ENCODE measurements at places on chromosomes 2 and 18.
A peak's percentile ranks its signal among the peaks of the same experiment; 100 is the strongest.

- DNase-seq, result no peak
Observed at GRCh38 chr2:232540441-232541041, 1.0 kb downstream of the CHRNG start.

DNA sequence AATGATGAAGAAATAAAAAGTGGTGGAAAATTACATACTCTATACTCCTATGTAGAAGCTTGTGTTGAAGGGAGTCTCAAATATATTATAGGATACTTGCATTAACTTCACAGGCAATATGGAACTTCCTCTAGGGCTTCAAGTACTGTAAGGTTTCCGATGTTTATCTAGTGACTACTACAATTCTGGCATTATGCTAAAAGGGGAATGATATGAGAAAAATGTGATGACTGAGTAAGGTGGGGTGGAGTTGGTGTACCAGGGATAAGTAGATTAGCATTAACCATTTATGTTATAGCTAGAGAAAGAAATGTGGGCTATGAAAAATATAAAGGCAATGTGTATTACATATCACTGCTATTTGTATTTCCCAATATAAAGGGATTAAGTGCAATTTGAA lies 229.5 kb downstream of the DCC start:
- DNase-seq, result no peak

DNA sequence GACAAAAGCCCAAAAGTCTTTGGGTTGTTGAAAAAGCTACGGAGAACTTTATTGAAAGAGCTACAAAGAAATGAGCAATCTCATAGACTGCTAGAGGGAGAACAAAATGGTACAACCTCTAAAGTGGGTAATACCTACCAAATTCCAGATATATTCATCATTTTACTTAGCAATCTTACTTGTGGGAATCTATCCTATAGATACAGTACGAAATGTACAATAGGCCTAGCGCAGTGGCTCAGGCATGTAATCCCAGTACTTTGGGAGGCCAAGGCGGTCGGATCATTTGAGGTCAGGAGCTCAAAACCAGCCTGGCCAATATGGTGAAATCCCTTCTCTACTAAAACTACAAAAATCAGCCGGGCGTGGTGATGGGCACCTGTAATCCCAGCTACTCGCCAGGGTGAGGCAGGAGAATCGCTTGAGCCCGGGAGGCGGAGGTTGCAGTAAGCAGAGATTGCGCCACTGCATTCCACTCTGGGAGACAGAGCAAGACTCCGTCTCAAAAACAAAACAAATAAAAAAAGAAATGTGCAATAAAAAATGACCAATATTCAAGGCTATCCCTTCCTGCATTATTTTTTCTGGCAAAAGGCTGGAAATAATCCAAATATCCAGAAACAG lies 10.1 kb downstream of the EXOC6B start:
- DNase-seq, result no peak

DNA sequence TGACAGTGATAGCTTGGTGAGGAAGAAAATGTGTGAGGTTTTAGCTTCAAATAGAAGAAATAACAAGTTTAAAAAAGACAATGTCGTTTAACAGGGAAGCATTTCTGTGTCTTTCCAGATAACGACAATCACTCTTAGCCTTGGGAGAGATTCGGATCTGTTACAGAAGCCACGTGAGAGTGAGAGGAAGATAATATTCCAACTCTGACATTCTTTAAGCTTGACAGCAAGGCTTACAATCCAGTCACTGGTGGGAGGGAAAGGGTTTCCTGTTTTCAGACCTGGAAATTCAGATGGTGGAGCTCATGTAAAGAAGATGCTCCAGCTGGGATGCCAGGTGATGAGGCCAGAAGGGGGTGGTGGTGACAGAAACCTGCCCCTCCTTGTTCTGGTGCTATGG lies 30.8 kb downstream of the FBXO48 start:
- peak; percentile 41 for DNase-seq

DNA sequence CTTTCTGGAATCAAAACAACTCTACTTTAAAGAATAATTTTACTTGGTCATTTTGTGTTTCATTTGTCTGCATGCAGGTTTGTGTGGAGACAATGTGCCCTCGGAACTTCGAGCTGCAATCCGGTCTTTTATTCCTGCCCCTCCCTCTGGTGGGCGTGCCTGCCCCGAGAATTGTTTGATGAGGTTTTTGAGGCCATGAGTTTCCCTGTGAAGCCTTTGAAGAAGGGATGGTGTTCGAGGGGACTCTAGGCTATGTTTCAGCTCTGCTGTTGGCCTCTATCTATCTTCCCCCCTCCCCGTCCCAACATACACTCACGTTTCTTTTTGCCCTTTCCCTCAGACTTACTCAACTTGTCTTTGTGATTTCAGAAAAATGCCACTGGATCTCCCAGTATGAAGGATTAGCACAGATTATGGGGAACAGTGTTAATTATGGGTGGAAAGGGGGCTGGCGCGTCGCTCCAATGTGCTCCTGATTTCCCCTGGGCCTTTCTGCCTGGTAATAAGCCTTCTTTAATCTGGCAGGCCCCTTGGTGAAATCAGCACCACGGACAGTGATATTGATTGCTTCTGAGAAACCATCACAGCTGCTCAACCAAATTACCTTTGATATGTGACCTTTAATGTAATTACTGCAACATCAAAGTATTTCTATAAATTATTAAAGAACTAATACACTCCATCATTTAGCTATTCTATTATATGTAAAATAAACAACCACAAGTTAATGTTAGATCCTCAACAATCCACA lies 82.2 kb downstream of the CELF4 start:
- no peak for DNase-seq

GRCh38 chr2:101781326-101781725 lies 83.8 kb downstream of the MAP4K4 start:
- no peak for DNase-seq

- DNase-seq, result no peak
Observed at GRCh38 chr2:38713338-38713737, 37.8 kb downstream of the SRSF7 start.

- DNase-seq, result no peak
Observed at GRCh38 chr2:156486147-156486546, 50.0 kb downstream of the GPD2 start.

DNA sequence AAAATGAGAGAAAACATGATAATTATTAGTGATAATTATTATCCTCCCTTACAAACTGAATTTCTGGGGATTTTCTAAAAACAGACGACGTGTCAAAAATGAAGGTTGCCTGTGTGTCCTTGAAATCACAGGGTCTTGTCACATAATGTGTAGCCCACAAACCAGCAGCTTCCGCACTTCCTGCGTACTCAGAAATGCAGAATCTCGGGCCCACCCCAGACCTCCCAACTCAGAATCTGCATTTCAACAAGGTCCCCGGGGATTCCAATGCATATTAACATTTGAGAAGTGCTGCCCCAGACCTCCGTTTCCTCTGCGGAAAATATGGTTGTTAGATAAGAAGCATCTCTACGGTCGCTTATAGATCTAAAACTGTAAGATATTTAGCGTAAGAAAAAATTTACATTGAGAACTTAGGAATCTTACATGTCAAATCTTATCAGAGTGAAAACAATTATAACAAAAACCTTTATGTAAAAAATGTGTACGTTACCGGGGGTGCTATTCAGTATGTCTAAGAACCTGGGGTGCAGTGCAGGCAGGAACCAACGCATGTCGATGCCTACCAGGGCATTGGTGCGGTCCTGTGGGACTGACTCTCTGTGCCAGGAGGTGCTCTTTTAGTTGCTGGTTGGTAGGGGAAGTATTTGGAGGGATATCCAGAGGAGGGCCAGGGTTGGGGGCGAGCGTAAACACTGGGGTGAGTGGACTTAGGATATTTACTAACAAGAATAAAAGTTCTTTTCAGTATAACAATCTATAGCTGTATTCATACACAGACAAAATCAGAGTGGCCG lies 15.2 kb downstream of the CDKL4 start:
- DNase-seq, result no peak

- DNase-seq, result no peak
Observed at GRCh38 chr2:235384624-235385023, 109.2 kb upstream of the AGAP1 start.

DNA sequence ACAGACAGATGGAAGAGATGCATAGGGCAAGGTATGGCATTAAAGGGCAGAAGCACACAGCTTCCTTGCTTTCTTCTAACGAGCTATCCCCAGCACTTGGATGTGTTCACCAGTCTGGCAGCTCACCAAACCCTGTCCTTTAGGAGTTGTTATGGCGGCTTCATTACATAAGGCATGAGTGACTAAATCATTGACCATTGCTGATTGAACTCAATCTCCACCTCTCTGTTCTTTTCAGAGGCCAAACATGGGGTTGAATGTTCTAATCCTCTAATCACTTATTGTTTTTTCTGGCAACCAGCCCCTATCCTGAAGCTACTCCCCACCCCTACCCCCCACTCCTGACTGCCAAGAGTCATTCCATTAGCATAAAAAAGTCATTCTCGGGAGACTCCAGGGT lies 301.8 kb downstream of the XIRP2 start:
- peak; percentile 47 for DNase-seq

DNA sequence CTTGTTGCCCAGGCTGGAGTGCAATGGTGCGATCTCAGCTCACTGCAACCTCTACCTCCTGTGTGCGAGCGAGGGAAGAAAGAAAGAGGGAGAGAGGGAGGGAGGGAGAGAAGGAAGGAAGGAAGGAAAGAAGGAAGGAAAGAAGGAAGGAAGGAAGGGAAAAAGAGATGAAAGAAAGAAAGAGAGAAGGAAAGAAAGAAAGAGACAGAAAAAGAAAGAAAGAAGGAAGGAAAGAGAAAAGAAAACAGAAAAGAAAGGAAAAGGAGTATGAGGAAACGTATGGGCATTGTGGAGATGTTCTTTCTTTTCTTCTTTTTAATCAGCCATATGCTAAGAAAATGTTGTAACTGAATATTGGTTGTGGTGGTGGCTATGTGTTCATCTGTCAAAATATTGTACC lies 16.5 kb downstream of the CLK1 start:
- no peak for DNase-seq

GRCh38 chr18:623761-624620 lies 27.2 kb downstream of the CLUL1 start:
- peak; percentile 58 for DNase-seq

DNA sequence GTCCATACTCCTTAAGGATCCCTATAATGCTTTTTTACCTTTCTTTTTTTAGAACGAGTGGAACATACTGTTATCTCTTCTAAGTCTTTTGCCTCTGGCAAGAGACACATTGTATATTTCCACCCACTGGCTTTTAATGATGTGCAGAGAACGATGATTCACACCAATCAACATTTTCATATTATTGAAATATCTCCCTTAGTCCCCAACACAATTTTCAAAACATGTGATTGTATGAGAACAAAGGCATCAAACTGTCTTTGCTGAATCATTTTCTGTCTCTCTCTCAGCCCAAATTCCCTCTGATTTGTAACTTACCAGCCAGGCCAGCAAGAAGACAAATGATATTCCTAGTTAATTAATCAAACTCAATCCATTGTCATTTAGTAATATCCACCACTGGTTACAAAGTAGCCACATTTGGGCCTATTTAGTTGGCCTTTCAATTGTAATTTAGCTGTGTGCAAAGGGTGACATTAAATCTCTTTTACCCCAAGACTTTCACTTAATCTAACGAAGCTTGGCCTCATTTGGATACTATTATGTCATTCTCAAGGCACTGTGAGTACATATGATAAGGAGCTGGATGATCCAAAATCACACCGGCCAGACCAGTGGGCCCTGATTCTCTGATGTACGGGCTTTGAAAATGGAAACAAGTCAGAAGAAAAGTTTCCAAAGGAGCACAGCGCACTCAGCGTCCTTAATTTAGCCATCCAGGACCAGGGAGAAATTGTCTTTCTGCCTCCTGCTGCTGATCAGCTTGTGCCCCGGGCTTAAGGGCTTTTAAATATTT lies 185.1 kb downstream of the SCG2 start:
- no peak for DNase-seq

DNA sequence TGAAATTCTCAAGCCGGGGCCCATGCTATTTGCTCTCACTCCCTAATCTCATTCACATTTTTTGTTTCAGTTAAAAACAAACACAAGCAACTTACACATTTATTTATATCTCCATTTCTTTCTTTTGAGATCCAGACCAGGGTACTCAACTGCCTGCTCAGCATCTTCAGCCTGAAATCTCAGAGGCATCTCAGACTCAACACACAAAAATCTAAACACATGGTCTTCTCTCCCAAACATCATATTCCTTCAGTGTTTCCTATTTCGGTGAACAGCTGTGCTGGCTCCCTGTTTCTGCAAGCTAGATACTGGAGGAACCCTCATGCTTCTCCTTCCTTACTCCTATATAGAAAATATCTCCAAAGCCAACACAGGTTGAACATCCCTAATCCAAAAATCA lies 11.3 kb upstream of the RTTN start:
- DNase-seq, result no peak

DNA sequence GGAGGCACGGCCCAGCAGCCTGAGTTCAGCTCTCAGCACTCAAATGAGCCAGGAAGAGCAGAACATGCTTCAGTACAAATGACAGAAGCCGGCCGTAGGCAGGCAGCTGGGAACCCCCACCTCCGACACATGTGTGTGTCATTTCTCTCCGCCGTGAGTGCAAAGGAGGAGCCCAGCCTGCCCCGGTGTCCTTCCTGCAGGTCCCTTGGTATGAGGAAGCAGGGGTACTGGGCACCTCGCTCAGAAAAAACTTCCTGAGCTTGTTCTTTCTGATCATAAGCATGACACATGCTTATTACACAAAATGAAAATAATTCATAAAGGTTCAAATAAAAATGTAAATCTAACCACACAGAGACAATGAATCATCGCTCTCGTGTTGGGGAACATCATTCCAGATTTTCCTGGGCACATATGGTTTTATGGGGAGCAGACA lies 35.3 kb downstream of the KCNF1 start:
- DNase-seq, result no peak

DNA sequence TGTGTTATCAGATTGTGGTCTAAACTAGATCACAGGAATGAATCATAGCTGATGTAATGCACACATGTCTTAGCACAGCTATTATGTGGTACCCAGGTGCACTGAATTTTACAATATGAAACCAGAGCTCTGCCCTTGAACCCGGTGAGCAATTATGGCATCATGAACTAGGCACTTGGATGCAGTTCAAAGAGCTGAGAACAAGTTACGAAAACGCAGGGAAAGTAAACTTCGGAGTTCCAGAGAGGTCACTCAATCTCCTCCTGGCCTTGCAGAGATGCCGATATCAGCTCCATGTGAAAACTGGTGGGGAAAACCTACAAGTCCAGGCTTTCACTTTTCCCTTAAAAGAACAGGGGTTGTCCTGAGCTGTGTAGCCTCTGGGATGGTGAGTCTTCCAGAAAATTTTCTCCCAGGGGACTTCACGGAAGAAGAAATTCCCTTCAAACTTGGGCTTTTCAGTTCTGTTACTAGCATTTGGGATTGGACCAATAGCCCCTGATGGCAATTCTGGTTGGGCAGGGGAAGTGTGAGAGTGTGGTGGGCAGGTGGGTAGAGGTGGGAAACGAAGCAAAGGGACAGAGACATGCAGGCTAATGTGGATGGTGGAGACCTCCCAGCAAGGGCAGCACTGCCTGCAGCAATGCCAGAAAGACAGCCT lies 71.1 kb upstream of the SH3BP4 start:
- DNase-seq, result peak; percentile 92

GRCh38 chr18:47313901-47314300 lies 62.4 kb upstream of the SKOR2 start:
- DNase-seq, result no peak

GRCh38 chr2:158478816-158479215 lies 22.1 kb downstream of the PKP4 start:
- DNase-seq, result no peak

GRCh38 chr2:80120866-80121265 lies 183.7 kb downstream of the LRRTM1 start:
- no peak for DNase-seq

All from non-pigmented ciliary epithelial cell (primary cell).